Activated naive CD4-positive, alpha-beta T cell treated with Interleukin-2 at 50 U/mL for 16 hours (primary cell): ENCODE measurements at places on chromosomes 16 and 17.

DNA sequence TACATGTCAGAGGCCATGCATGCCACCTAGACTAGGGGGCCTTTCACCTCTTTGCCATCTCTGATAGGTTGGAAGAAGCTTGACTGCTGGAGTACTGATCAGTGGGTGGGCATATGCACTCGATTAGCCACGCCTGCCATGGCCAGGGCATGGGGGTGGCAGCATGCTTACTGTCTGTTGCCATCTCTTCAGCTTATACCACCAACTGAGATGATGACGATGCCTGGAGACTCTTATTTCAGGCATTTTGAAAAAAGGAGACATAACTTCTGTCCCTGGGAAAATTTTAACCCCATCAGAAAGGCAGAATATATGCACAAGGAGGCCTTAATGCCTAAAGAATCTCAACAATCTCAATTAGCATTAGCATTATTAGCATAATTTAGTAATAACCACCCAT lies 60.8 kb downstream of the MSI2 start:
- DNase-seq = no peak

- DNase-seq = no peak
Measured at GRCh38 chr17:4032245-4032644, 68.0 kb upstream of the ATP2A3 start.

GRCh38 chr17:40326014-40326831 lies 17.2 kb downstream of the RARA start:
- peak; percentile 53 for DNase-seq

GRCh38 chr17:28896884-28897768 lies at the start of gene FLOT2:
Gene FLOT2, minus strand, starts transcription at chr17:28897733. Its CDS starts 159 bp downstream, at chr17:28897574.
- DNase-seq = peak; percentile 73

DNA sequence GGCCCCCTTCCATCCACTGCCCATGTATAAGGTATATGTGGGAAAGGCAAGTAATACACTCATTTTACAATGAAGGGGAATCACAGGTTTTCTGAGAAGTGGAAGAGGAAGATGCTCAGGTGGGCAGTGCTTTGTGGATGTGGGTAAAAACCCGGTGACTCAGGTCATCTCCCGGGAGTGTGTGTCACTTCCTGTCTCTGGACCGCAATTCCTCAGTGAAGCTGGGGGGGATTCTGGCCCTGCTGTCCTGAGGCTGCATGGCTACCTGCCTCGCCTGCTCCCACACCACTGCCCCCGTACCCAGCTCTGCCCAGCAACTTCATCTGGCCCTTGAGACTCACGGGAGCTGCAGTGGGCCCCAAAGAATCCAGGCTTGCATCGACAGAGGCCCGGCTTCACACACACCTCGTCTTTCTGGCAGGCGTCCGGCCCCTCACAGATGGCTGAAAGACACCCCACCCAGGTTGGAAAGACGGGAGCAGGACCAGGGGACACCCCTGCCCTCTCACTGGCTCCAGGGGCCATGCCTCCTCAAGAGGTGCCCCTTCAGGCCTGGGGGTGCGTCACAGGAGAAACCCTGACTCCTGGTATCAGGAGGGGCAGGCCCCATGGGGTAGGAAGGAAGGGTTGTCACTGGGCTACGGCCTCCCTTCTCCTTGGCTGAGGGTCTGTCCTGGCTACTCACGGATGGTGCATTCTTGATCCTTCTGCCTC lies 882 bp downstream of the SCARF1 start:
- peak; percentile 53 for DNase-seq

DNA sequence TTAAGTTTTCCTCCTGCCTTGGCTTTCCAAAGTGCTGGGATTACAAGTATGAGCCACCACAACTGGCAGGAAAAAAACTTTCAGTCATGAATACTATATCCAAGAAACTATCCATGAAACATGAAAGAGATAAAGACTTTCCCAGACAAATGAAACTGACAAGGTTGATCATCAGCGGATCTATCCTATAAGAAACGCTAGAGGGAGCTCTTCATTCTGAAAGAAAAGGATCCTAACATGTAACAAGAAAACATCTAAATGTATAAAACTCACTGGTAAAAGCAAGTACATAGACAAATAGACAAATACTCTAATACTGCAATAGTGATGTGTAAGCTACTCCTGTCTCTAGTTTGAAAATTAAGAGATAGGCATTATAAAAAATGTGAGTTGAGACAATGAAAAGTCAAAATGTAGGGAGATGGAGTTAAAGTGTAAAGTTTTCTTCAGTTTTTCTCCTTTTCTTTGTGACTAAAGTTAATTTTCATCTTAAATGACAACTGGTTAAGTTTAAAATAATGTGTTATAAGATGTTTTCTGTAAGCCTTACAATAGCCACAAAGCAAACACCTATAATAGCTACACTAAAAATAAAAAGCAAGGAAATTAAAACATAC lies 79.6 kb upstream of the TEKT1 start:
- no peak for DNase-seq

DNA sequence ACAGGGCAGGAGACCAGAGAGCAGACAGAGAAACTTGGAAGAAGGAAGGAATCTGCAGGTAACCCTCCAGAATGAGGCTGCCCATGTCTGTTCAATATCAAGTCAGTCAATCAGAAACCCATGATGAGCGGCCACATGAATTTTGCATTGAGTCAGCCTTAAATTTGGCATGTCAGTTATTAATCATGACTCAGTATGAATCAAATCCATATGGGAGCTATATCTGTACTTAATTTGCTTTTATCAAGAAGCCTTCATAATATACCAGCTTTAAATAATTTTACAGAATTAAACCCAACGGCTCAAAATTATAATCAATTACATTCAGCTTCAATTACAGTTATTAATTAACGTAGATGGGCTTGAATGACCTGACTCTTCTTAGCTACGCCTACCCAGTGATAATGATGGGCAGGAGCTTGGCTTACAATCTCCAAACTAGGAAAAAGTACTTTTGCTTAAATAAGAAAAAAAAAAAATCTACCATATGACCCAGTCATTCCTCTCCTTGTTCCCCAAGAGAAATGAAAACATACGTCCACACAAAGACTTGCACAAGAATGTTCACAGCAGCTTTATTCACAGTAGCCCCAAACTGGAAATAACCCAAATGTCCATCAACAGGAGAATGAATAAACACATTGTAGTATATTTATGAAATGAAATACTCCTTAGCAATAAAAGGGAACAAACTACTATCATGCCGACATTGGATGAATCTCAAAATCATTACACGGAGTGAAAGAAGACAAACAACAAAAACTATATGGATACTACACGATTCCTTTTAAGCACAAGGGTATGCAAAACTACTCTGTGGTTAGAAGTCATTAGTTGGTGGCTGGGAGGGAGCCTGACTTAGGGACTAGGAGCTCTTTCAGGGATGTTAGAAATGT lies 48.6 kb downstream of the SLC39A11 start:
- DNase-seq = no peak

DNA sequence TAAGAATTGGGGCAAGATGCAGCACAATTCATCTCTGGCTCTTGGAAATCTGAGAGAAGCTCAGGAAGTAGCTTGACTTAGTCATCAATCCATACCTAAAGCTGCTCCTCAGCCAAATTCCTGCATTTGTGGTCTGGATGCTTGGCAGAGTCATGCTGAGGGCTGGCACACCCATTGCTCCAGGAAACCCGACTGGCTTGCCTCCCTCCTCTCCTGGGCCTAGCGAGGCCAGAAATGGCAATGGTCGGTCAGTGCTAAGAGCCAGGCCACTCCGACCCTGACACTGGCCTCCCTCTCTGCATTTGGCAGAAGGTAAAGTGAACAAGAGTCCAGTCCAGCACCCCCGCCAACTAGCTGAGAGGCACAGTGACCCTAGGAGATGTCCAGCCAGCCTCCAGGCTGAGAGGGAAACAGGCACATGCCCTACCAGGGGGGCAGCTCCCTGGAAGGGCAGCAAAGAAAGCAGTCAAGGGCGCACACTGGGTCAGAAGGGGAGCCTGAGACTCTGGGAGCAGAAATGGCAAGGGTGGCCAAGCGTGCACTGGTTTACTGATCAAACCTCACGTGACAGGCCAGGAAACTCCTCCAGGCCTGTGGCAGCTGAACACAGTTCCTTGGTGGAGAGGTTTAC lies 10.0 kb downstream of the POLDIP2 start:
- DNase-seq = no peak

DNA sequence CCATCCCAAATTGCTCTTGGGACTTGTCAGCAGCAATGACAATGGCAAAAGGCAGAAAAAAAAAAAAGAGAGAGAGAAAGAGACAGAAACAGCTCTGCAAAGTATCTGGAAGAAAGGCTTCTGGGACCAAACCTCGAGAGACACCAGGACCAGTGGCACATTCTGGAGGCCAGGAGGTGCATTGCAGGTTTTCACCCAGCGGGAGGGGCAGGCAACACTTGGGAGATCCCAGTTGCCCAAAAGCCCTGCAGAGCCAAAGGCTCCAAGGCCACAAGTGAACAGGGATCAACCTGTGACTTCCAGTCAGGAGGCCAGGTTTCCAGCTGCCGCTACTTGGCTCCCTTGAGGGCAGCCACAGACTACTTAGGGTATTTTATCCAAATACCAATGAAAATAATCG lies 110.8 kb upstream of the CDH5 start:
- DNase-seq = no peak

DNA sequence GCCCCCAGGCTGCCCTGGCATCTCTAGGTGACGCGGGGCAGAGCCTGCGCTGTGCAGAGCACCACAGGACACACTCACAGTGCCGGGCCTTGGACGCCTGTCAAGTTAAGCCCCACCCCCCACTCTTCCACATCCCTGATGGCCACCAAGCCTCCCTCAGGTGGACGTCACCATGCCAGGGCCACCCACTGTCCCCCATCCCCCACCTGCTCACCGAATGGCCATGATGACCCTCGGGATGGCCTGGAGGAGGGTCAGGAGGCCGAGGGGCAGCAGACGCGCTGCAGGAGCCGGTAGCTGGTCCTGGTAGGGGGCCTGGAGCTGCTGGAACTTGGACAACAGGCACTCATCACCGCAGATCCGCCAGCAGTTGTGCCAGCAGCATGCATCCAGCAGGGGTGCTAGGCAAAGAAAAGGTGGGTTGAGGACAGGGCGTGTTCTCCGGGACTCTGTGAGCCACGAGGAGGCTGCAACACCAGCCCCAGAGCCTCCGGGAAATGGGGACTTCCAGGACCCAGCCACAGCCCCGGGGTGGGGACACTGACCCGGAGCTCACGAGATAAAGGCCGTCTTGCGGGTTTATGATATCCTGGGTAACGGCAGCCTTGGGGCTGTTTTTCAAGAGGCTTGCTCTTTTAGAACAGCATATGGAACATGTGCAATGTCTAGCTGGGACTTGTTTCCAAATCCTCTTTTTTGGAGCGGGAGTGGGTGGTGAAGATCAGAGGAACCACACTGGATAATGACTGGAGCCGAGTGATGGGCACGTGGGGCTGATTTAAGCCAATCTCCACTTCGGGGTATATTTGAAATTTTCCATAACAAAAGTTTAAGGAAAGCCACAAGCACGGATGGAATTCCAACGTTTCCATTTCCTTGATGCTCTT lies 11.4 kb downstream of the C16orf95 start:
- no peak for DNase-seq

DNA sequence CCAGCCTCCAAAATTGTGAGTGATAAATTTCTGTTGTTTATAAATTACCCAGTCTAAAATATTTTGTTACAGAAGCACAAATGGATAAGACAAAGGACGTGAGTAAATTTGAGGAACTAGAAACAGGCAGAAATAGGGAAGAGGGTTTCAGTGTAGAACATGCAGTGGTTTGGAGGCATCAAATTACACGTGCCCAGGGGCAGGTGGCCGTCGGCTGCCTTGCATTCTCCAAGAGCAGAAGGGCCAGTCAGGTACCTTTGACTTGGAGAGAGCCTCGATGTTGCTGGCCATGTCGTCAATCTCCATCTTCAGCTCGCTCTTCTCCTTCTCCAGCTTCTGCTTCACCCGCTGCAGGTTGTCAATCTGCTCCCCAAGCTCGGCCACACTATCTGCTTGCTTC lies 54.3 kb downstream of the MYH13 start:
- no peak for DNase-seq

- DNase-seq = no peak
Measured at GRCh38 chr17:69500911-69501429, 86.5 kb downstream of the MAP2K6 start.
